T-cell (primary cell): ENCODE measurements at places on chromosomes 3 and 15. TPM values are rescaled to one million over a fixed set of nuclear protein-coding genes. Genes with fewer than 3 reads are reported as not detected.

The NT5DC2 gene
- total RNA-seq, result 6.3 TPM

- H3K36me3 ChIP-seq, result no peaks in the 10 kb centered on the region
- no peak overlapping the region for H3K27ac ChIP-seq
- DNase-seq, result peak; percentile 59
- no peaks in the 10 kb centered on the region for H3K4me1 ChIP-seq
These were observed 583 bp upstream of the C3orf49 start for GRCh38 chr3:63818282-63819150.

The GPR15 gene
- 32.0 TPM for total RNA-seq

The ANKRD63 gene
- total RNA-seq, result not detected

The SPTBN5 gene
- total RNA-seq, result 2.2 TPM

GRCh38 chr3:129603561-129603942 is 2.9 kb downstream of the PLXND1 start:
- H3K4me1 ChIP-seq, result peaks cover 45% of the 10 kb centered on the region
- H3K36me3 ChIP-seq, result no peaks in the 10 kb centered on the region
- peaks cover 42% of the 10 kb centered on the region for H3K27me3 ChIP-seq
- no peak overlapping the region for H3K27ac ChIP-seq

GRCh38 chr3:4741404-4742307 is 237.6 kb upstream of the BHLHE40 start:
- no peak overlapping the region for H3K4me3 ChIP-seq
- H3K27me3 ChIP-seq, result no peaks in the 10 kb centered on the region
- peaks cover 5% of the 10 kb centered on the region for H3K36me3 ChIP-seq
- H3K27ac ChIP-seq, result peak overlapping the region; percentile 44
- peaks cover 46% of the 10 kb centered on the region for H3K4me1 ChIP-seq
- no peak for DNase-seq
